ENCODE measurements at places on chromosomes 12 and 14.

DNA sequence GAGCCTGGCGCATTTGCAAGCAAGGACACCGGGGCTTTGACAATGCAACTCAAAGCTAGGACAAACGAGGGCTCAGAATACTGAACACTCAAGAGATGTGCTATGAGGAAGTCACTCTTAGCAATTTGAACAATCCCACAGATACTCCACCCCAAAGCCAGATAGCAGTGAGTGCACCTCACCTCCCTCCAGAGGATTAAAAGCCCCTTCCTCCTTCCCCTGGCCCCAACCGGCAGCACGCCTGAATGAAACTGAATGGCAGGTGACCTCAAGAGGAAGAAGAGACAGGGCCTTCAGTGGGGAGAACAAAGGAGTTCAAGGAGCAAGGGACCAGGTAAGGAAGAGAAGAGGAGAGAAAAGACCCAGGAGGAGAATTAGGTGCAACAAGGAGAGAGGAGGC lies 1.9 kb upstream of the KRT78 start:
- no peak for DNase-seq

GRCh38 chr12:106106061-106106566 lies 32.6 kb downstream of the NUAK1 start:
- no peak for DNase-seq

- no peak for DNase-seq
Measured at GRCh38 chr12:62766496-62766895, 168.5 kb downstream of the PPM1H start.

- DNase-seq: no peak
Measured at GRCh38 chr14:32809255-32809654, 129.4 kb upstream of the NPAS3 start.

- no peak for DNase-seq
Measured at GRCh38 chr14:22847661-22848341, 11.4 kb downstream of the MMP14 start.

DNA sequence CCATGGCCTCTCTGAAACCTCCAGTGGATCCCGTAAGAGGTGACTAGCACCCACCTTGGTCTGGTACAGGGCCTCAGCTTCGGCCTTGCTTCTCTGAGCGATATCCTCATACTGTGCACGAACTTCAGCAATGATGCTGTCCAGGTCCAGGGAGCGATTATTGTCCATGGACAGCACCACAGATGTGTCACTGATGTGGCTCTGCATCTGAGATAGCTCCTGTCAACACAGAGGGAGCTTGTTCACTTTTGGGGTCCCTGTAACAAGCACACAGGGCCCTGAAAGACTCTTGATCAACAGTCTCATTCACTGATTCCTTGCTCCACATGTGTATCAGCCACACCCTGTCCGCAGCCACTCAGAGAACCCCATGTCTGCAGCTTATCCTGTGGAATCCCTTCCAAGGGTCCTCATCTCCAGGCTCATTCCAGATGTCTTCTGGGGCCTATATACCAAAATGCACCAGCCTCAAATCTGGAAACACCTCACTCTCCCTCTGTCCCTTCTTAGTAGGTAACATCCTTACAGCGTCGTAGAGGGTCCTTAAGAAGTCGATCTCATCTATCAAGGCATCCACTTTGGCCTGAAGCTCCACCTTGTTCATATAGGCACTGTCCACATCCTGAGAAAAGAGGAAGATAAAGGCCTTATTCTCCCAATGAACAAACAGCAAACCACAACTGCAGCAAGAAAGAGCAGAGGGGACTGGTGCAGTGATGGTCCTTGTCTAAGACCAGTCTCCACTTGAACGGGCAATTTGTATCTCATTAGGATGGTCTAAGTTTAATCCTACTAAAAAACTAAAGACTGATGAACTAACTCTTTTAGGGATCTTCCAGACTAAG lies 3.5 kb downstream of the KRT3 start:
- DNase-seq: no peak

- DNase-seq: no peak
Measured at GRCh38 chr12:60333461-60333860, 737.6 kb downstream of the SLC16A7 start.

GRCh38 chr12:19869413-19869812 lies 430.1 kb downstream of the AEBP2 start:
- no peak for DNase-seq

GRCh38 chr12:41967668-41968500 lies 176.8 kb downstream of the GXYLT1 start:
- DNase-seq: no peak

- DNase-seq: no peak
Measured at GRCh38 chr14:91778217-91778616, 46.3 kb upstream of the CATSPERB start.

DNA sequence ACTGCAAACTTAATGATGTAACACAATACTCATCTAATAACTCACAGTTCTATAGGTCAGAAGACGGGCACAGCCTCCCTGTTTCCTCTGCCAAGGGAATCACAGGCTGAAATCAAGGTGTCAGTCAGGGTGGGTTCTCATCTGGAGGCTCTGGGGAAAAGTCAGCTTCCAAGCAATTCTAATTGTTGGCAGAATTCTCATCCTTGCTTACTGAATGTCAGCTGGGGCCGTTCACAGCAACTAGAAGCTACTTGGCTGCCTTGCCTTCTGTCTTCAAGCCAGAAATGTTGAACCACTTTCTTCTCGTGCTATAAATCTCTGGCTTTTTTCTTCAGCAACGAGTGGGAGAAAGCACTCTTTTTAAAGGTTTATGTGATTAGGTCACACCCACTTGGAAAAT lies 80.1 kb upstream of the PDZRN4 start:
- DNase-seq: no peak

- no peak for DNase-seq
Measured at GRCh38 chr14:90508036-90508435, 111.2 kb downstream of the CALM1 start.

GRCh38 chr14:100069161-100069800 lies 4.1 kb downstream of the EVL start:
- no peak for DNase-seq

DNA sequence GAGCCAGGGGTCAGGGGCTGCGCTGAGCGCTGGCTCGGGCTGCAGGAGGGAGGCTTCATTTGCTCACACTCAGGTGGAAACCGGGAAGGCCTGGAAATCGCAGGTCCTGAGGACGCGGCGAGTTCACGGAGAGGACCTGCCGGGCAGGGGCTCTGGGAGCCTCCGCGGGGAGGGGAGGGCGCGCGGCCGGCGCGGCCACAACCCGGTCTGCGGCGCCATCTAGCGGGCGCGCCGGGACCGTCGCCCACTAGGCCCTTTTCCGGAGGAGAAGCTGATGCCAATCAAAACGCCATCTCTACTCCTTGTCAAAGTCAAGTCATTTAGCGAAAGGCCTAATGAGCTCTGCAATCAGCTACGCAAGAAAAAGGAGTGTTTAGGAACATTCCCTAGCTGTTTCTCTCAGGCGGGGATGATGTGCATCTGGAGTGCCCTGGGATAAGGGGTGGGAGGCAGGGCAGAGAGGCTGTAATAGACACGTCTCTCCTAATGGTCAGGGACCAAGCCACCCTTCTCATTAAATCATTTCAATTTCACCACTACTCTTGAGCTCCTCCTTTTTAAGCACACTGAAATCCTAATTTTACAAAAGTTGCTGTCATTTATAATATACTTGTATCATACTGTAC lies 885.8 kb upstream of the TMEM132C start:
- peak; percentile 35 for DNase-seq

DNA sequence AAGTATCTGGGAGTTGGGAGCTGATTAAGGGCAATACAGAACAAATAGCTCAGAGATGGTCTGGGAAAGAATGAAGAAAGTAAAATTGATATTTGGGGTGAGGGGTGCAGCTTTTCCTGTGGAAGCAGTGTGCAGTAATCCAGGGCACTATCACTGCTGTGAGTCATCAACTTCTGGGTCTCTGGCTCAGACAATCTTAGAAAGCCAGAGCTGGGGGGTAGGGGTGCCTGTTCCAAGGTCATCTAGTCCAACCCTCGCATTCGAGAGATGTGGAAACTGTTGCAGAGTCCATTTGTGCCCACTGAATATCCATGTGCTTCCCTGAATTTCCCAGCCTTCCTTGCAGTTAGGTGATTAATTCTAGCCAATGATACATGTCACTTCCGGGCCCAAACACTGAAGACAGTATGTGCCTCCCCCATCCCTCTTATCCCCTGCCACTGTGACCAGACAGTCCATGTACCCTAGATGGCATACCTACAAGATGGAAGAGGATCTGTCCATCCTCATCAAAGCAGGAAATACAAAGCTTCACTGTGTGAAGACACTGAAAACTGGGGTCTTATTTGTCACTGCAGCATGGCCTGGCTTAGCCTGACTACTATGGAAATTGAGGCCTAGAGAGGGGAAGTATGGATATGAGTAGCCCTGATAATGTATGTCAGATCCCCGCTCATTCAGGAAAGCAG lies 51.9 kb downstream of the ZFP36L1 start:
- no peak for DNase-seq

GRCh38 chr14:67280506-67280905 lies 39.3 kb downstream of the PALS1 start:
- DNase-seq: no peak

DNA sequence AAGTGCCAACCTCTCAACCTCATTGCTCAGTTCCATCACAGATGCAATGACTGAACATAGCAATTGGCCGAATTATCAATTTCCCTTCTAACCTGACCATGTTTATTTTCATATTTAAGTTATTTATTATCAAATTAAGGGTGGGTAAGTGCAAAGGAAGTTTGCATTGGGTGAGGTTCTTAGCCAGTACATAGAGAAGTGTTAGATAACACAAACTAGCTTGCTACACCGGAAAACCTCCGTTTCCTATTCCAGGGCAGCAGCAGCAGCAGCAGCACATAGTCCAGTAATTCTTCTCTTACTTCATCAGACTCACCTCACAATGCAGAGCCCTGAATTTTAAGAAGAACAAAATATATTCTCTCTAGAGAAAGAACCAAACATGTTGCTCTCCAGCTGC lies 200.5 kb upstream of the OR4E1 start:
- DNase-seq: no peak

DNA sequence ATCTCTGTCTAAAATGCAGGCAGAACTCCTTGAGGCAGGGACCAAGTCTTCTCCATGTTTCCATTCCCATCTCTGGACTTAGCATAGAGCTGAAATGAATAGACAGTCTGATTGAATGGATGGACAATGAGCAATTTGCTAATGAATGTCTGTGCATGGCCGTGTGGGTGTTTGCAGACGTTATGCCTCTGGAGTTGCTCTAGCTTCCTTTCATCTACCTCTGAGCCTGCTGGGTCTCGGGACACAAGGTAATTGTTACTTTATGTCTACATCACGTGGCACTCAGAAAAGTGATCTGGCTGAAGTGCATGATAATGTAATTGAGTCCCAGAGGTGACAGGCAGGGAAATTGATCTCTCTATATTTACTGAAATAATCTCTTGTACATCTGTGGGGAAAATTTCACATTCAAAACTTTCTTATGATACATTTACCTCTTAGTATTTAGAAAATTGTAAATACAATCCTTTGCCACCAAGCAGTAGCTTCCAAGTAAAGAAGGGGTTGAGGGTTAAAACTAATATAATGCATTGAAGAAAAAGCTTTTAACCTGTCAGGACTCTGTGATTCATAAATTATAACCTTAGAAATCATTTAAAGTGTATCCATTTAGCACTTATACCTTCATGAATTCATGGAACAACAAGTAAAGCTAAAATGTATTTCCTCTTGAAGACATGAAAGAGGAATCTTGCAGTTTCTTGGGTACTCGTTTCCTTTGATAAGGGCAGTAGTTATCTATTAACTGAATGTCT lies 424.1 kb downstream of the APAF1 start:
- DNase-seq: no peak

GRCh38 chr12:117680312-117680711 lies 288.5 kb downstream of the KSR2 start:
- no peak for DNase-seq

GRCh38 chr14:47772652-47773051 lies 97.2 kb upstream of the MDGA2 start:
- no peak for DNase-seq

DNA sequence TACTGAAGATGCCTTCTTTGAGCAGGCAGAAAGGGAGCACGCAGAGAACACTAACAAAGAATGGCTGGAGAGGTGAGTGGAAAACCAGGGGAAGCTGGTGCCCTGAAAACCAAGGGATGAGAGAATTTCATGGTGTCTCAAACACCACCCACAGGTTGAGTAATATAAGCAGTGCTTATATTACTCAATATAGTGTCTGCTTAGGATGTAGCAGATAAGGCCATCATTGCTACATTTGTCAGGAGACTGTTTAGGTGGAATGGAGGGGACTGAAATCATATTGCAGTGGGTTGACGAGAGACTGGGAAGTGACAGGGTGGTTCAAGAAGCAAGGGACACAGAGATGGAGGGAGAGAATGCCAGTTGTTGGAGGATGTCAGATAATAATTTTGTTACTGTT lies 20.6 kb downstream of the PKP2 start:
- DNase-seq: no peak

DNA sequence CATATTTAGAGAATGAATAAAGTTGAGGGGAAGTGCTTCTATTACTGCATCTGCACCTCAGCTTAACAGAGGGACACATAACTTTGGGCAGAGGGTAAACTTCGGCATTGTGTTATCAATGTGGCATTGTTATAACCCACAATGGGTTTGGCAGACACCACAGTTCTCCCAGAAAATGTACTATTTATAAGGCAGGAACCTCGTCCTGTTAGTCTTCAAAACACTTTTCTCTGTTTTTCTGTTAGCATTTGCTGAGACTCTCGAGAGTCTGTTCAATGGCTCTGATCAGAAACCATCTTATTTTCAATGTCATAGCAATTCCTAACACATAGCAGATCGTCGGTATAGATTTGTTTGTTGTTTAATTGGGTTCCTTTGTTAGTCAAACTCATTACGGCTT lies 13.9 kb downstream of the PPP1R36 start:
- DNase-seq: no peak

DNA sequence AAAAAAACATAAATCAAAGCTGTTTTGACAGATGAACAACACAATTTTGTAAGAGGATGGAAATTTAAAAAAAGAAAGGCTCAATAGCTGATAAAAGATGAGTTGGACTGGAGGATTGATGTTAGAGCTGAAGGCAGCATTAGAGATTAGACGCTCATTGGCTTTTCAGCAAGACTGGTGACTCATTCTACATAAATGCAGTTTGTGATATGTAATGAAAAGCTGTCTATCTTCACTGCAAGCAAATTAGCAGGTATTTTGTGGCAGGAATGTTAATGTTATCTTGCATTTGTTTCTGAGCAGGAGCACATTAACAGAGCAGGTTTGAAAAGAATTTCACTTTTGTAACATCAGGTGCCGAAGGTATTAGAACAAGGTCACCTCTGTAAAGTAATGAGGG lies 442.7 kb upstream of the NOVA1 start:
- no peak for DNase-seq

GRCh38 chr12:104906695-104907094 lies 51.4 kb downstream of the SLC41A2 start:
- DNase-seq: no peak

GRCh38 chr14:92577321-92577742 lies 63.8 kb downstream of the RIN3 start:
- DNase-seq: peak; percentile 41

All from GM12892 (cell line).